ENCODE measurements at places on chromosomes 13 and 19. TPM values are rescaled to one million over a fixed set of nuclear protein-coding genes. Genes with fewer than 3 reads are reported as not detected.

CLIP3 gene
- 0.15 TPM for total RNA-seq

HTR2A gene
- total RNA-seq, result not detected

SCEL gene
- total RNA-seq, result not detected

GRCh38 chr19:5563935-5564612 is 3.7 kb downstream of the TINCR start:
- DNase-seq, result no peak

DNA sequence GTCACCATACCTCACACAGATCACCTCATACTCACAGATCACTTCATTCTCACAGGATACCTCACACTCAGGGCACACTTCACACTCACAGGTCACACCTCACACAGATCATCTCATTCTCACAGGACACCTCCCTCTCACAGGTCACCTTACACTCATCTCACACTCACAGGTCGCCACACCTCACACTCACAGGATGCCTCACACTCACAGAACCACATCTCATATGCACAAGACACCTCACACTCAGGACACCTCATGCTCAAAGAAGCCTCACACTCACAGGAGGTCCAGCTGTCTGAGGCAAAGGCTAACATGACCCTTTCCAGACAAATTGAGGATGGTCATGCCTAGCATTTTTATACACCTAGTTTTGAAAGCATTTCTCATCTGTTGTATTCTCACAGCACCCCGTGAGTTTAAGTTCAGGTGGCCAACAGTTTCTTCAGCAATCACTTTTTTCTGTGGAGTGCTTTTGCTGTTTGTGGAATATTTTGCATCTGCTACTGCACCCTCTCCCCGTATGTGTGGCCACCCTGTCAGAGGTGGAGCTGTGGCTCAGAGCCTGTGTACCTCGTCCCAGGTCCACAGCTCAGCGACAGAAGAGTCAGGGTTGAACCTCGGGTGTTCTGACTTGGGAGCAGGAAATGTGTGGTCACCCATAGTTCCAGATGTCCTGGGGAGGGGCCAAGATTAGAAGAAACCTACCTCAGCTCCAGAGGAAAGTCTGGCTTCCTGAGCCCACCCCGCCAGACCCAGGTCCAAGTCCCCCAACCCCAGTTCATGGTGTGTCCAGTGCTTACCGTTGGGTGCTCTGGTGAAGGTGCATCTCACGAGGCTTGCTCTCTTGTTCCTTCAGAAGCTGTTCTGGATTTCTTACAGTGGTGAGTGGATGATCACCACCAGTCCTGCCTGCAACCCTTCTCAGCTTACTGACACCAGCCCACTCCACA is 7.6 kb downstream of the F7 start:
- DNase-seq, result no peak

DNA sequence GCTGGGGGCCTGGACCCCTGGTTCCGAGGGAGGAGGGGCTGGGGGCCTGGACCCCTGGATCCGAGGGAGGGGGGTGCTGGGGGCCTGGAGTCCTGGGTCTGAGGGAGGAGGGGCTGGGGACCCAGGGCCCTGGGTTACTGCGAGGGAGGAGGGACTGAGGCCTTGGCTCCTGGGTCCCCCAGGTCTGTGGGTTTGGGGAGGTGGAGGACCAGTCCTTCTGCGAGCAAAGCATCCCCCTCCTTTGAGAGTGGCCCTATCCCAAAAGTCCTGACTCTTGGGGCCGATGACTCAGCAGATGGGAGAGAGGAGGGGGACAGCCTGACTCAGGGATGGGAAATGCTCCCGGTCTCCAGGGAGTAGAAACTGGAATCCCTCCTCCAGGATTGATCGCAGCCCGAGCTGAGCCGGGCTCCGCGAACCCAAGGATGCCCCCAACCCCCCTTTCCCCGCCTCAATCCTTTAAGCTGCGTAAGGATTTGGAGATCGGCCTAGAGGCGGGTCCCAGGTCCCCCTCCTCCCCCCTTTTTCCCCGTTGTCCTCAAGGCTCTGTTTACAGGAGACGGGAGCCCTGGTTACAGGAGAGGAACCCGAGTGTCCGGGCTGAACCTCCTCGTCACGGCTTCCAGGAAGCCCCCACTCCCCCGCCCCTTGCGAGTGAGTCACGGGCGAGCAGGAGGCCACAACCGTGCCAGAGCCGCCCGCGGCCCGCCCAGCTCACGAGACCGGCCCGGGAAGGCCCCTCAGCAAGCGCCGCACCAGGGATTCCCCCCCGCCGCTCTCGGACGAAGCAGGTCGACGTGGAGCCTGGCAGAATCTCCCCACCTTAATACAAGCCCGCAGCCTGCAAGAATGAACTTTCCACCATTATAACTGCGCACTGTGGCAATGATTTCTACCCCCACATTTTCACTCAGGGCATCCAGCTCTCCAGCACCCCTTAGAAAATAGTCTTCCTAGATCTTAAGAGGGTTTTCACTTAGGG is 3.0 kb upstream of the ZFP36 start:
- DNase-seq, result no peak

DNA sequence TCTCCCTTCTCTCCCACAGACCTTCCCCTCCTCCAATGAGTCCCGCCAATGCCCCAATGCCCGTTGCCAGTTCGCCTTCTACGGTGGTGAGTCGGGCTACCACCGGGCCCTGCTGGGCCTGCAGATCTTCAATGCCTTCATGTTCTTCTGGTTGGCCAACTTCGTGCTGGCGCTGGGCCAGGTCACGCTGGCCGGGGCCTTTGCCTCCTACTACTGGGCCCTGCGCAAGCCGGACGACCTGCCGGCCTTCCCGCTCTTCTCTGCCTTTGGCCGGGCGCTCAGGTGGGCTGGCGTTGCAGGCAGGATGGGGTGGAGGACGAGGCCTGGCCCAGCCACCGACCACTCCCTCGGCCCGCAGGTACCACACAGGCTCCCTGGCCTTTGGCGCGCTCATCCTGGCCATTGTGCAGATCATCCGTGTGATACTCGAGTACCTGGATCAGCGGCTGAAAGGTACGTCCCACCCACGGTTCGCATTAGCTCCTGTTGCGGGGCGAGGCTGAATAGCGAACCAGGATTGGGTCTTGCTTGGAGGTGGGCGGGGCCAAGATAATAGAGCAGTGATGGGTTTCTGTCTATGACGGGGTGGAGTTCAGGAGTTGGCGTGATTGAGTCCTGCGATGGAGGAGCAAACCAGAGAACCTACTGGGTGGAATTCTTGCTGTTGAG is 11.1 kb downstream of the SLC44A2 start:
- no peak for DNase-seq

MZF1 gene
- 1.3 TPM for total RNA-seq

LRRC4B gene
- not detected for total RNA-seq

- DNase-seq, result no peak
These were observed 405.1 kb downstream of the DACH1 start for GRCh38 chr13:71461892-71462291.

DNA sequence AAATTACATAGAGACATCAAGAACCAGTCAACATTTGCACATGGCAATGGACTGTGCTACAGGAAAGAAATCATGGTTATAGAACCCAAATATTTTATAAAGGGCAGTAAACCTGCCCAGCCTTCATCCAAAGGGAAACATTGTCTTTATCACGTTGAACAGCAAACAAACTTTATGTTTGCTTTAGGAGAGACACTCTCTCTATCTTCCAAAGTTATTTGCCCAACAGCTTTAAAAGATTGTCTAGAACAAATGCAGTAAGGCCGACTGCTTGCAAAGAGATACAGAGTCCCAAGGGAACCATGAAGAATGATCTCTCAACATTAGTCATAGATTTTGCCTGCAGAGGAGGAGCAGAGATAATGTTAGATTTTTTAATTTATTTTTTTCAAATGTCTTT is 1323.5 kb upstream of the SLC10A2 start:
- peak; percentile 5 for DNase-seq

- DNase-seq, result no peak
These were observed 1.4 kb downstream of the EFNB2 start for GRCh38 chr13:106533943-106534638.

DNA sequence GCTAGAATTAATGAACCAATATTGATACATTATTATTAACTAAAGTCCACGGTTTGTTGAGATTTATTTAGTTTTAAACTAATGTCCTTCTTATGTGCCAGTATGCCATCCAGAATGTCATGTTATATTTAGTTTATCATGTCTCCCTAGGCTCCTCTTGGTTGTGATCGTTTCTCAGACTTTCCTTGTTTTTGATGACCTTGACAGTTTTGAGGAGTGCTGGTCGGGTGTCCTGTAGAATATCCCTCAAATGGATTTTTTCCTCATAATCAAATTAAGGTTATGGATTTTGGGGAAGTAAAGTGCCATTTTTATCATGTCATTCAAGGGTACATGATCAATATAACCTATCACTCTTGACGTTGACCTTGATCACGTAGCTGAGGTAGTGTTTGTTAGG is 6.1 kb upstream of the ZNF45 start:
- no peak for DNase-seq

- no peak for DNase-seq
These were observed 38.2 kb upstream of the GJB6 start for GRCh38 chr13:20270163-20270865.

DNA sequence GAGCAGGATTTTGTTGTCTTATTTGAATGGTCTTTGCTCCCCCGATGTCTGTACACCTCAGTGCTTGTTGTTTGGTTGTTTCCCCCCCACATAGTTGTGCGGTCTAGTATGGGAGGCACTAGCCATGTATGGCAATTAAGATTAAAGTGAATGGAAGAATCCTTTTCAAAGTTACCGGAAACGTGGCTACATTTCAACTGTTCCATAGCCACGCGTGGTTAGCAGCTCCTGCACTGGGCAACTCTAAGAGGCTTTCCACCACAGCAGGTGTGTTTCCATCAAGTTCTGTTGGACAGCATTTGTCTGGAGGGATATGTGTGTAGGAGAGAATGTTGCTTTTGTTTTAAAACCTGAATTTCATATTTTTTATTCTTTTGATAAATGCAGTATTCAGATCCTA is 247.3 kb downstream of the GGACT start:
- DNase-seq, result no peak

GRCh38 chr13:70995338-70995737 is 871.7 kb downstream of the DACH1 start:
- DNase-seq, result no peak

- DNase-seq, result no peak
These were observed 677 bp downstream of the TGDS start for GRCh38 chr13:94595001-94595949.

- DNase-seq, result peak; percentile 28
These were observed 1.4 kb downstream of the ANKRD10 start for GRCh38 chr13:110913322-110914080.

ZNF723 gene
- not detected for total RNA-seq

TPTE2 gene
- not detected for total RNA-seq

DNA sequence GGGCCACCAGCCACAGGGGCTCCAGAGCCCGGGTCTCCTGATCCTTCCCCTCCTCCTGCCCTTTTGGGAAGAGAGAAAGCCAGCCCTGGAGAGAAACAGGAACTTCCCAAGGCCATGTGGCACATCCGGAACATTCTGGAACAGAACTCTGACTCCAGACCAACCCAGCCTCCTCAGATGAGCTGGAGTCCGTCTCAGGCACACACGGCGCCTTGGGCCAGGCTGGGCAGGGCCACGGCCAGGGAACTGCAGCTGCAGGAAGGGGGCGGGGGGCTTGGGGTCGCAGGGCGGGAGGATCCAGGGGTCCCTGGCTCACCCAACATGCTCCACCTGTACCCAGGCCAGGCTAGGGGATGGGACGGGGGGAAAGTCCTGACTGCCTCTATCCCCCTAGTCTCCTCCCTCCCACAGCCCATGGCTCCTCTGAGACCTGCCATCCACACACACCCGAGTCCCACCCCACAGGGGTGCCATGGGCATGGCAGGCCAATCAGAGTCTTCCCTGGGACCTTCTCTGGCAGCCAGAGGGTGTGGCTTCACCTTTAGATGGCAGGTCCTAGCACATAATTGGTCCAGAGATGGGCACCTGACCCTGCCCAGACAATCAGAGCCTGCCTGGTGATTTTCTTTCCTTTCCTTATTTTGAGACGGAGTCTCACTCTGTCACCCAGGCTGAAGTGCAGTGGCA is 22.9 kb downstream of the SBNO2 start:
- DNase-seq, result no peak

DNA sequence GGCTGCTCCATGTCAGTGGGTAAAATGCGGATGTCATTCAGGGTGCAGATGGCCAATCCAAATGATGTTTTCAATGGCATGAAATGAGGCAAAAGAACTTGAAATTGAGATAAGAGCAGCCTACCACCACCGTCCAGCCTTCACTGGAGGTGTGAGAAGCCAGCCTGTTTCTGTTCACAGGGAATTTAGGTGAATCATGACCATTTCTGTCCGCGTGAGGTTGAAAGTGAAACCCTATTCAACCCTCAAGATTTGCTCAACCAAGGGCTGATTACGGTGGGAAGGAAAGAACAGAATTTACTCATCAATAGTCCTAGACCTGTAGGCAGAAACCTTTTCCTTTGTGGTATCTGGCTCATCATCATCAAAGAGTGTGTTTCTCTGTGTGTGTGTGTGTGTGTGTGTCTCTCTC is 370.7 kb downstream of the COG6 start:
- no peak for DNase-seq

DNA sequence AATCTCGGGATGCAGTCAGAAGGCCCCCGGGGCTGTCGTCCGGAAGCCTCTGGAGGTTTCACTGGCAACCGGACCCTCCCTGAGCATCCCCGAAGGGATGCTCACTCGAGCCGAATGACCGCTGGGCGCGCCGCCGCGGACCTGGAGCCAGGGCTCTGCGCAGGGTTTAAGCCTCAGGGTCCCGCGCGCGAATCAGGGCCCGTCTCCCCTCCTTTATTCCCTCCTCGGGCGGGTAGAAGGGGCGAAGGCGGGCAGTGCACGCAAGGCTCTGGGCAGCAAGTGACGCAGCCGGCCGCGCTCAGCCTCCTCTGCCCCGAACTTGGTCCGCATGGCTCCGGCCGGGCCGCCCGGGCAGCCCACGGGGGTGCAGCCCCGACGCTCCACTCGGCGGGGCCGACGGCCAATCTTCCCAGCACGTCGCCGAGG is 572 bp downstream of the SHISA2 start:
- DNase-seq, result no peak

GRCh38 chr19:41700381-41701195 is 7.8 kb upstream of the CEACAM5 start:
- no peak for DNase-seq

GRCh38 chr19:48332662-48333466 is 7.5 kb downstream of the EMP3 start:
- peak; percentile 93 for DNase-seq

- DNase-seq, result no peak
These were observed 6.9 kb downstream of the DCLK1 start for GRCh38 chr13:36124236-36124822.

GRCh38 chr19:5652261-5652660 is 28.1 kb downstream of the MICOS13 start:
- DNase-seq, result no peak

COG3 gene
- 47.5 TPM for total RNA-seq

GRCh38 chr19:39871362-39871761 is 25.2 kb upstream of the FBL start:
- no peak for DNase-seq

- peak; percentile 80 for DNase-seq
These were observed 1.8 kb upstream of the NEK3 start for GRCh38 chr13:52161181-52161646.

PPM1N gene
- 0.31 TPM for total RNA-seq

DNA sequence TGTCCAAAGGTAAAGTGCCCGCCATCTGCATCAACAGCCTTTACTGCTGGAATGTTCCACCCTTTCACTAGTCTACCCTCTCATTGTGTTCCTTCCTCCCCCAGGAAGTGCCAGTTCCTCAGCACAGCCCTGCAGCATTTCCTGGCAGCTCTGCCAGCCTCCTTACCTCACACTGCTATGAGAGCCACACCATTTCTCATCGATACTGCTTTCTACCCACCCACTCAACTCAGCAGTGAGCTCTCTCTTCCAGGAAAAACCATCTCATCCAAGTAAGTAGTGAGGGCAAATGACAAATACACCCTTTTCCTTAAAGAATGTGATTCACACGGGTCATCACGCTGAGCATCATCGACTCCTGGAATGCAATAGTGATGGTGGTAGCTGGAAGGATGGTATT is 19.8 kb downstream of the UQCRFS1 start:
- DNase-seq, result no peak

ZNF558 gene
- 9.5 TPM for total RNA-seq

Measured in HepG2 (cell line).